ENCODE measurements at places on chromosomes 5 and 9.
A peak's percentile ranks its signal among the peaks of the same experiment; 100 is the strongest.

- no peak for DNase-seq
Measured at GRCh38 chr5:14854799-14855198, 16.8 kb downstream of the ANKH start.

- DNase-seq: no peak
Measured at GRCh38 chr5:156218367-156219158, 108.4 kb upstream of the SGCD start.

- no peak for DNase-seq
Measured at GRCh38 chr9:34170237-34170991, 8.4 kb upstream of the UBAP1 start.

DNA sequence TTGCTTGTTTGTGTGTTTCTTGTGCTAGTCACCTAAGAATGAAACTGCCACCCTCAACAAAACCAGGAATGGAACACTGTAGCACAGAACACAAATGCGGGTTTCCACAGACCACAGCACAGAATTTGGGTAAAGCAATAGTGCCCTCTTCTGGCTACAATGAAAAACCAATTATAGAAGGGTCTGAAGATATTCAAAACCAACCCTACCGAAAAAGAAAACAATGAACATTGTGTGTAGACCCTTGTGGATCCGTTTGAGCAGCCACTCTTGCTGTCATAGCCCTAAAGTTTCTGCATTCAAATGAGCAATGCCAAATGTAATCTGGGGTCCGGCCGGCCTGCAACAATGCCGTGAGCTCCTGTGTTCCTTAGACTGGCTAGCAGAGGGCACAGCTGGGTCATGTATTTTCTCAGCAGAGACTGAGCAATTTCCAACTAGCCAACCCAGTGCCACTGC is 8.3 kb upstream of the ENC1 start:
- peak; percentile 38 for DNase-seq

DNA sequence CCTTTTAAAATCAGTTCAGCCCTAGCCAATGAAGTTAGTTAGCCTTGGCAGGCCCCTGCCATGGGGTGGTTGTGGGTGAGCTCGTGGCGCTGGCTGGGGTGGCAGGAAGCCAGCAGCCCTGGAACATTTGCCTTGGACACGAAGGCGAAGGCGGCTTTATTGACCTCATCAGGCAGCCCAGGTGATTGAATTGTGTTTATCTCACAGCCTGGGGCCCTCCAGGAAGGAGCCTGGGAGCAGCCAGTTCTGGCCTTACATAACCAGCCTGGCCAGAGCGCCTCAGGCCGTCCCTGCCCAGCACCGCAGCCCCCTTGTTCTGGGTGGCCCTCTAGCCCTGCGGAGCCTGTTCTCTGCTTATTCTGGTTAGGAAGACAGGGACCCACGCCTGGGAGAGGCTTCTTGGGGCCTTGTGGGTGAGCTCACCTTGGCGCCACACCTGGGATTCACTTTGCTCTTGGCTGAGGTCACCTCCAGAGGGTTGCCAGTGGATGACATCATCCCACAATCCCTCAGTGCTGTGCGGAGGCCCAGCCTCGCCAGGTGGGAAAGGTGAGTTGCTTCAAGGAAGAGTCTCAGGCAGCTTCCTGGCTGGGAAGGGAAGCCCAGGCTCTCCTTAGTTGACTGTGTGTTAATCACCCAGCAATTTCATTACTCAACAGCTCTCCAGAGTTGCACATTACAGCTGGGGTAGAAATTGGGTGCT is 54.4 kb upstream of the RPL26L1 start:
- DNase-seq: no peak

DNA sequence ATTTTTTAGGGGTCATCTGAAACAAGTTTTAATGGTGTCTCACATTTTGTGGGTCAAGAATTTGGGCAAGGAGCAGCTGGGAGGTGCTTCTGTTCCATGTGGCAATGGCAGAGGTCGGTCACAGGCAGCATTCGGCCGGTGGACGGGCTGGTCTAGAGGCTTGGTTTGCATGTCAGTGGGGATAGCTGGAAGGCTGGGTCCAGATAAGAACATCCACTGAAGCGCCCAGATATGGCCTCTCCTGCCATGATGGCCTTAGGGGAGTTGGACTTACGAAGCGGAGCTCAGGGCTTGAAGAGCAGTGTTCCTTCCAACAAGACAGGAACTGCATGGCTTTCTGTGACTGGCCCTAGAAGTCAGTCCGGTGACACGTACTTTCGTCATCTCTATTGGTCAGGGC is 30.3 kb downstream of the LHFPL2 start:
- DNase-seq: no peak

GRCh38 chr9:84898188-84898587 is 228.7 kb downstream of the NTRK2 start:
- no peak for DNase-seq

DNA sequence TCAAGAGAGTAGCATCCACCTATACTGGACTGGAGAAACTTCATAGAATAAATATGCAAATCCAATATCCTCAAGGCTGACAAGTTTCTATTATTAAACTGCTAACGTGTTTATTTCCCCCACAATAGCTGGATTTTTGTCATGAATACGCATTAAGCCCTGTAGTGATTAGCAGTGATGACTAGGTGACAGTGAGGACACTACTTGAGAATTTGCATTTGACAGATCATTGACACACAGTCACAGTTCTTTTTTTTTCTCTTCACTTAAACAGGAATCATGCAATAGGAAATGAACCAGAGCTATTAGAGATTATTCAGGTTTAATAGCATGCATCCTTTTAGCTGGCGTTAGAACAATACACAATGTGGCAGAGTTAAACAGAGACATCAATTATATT is 35.3 kb downstream of the MPDZ start:
- no peak for DNase-seq

GRCh38 chr5:131661933-131662332 is 26.9 kb upstream of the RAPGEF6 start:
- no peak for DNase-seq

DNA sequence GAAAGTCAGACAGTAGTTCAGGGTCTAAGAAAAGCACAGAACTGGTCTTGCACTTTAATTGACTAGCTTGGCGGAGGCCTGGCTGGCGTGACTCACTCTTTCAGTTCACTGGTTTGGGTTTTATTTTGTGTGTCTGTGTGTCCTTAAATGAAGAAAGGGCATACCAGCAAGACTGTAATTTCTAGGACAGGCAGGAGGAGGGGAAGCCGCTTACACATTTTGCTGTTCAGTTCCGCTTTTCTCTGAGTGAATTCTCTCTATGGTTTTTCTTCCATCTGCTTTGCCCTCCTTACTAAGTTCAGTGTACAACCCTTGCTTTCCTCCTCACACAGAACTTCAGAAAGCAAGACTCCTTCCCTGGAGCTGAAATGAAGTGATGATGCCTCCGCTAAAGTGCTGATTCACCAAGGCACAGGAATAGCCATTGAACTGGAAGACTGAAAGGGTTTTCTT is 150.8 kb downstream of the MEF2C start:
- DNase-seq: no peak

- DNase-seq: no peak
Measured at GRCh38 chr9:135848341-135849047, 58.9 kb downstream of the CAMSAP1 start.

DNA sequence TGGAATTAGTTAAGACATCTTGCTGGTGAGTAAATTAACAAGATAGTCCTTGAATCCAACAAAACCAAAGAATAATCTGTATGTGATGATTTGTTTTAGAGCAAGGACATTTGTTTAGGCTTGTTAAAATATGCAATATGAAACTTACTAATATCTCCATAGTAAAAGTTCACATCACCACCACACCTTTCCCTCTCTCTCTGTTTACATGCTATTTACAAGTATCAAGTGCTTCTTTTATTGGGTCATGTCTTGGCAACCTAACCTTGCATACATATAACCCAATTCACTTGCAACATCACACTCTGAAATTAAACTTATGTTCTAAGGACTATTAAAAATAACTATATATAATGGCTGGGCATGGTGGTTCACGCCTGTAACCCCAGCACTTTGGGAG is 161.3 kb downstream of the CCDC192 start:
- no peak for DNase-seq

Measured in K562 (cell line).